ENCODE measurements at places on chromosomes 7 and 10.

- no peak for DNase-seq
Observed at GRCh38 chr7:105782391-105783042, 93.9 kb downstream of the ATXN7L1 start.

DNA sequence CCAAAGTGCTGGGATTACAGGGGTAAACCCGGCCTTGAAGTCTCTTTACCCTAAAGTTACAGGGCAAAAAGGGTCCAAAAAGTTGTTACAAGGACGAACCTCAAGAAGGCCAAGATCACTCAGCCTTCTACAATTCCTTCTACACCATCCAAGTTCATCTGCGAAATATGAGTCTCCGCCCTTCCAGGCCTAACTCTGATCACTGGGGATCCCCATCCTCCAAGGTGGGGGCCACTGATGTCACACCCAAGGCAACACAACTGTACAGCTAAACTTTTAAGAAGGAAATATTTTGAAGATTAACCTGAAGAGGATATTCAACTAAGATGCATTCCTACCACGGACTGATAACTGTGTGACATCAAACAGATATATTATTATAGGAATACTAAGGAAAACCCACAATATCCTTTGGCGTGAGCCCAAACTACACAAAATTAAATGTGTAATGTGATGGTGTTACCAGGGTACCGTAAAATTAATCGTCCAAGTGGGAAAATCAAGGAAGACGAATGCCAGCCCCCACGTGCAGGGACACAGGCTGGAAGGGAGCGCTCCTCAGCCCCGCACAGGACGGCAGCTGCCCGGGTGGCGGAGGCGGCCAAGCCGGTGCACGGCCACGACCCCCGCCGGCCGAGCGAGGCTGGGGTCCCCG, 1.0 kb downstream of the PAXIP1 start:
- DNase-seq = no peak

DNA sequence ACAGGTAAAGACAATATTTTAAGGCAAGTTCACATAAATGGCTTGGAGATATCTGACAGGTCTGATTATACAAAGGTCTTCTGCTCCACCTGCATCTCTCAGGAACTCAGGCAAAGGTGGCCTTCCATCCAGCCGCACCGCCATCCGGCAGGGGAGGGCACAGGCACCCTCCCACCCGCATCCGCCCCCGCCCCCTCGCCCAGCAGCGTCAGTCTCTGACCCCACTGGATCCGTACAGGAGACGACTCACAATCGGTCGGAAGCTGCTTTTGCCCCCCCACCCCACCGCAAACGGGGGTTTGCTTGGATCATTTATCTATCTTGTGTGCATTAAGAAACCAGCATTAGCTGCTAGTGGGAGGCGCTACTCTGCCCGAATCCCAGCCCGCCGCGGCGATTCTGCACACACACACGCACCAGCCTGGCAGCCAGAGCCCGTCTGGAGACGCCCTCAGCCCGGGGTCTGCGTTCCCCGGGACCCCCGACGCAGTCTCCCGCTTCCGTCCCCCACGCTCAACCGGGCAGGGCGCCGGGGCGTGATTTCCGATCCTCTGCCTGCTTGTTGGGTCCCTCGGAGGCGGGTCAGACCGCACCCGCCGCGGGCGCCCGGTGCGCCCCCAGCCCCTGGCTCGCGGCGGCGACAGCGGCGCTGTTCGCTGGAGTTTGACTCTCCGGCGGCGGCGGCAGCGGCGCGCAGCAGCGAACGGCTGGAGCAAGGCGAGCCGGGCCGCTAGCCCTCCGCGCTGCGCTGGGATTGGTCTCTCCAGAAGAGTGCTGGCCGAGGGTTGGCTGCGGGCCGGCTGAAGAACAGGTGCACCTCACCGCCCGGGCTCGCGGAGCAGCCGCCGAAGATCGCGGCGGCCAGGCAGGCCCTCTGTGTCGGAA, 820 bp upstream of the NRG3 start:
- DNase-seq = peak; percentile 43

- no peak for DNase-seq
Observed at GRCh38 chr7:55555160-55555559, 17.1 kb downstream of the VOPP1 start.

- DNase-seq = no peak
Observed at GRCh38 chr7:55558962-55559920, 13.1 kb downstream of the VOPP1 start.

DNA sequence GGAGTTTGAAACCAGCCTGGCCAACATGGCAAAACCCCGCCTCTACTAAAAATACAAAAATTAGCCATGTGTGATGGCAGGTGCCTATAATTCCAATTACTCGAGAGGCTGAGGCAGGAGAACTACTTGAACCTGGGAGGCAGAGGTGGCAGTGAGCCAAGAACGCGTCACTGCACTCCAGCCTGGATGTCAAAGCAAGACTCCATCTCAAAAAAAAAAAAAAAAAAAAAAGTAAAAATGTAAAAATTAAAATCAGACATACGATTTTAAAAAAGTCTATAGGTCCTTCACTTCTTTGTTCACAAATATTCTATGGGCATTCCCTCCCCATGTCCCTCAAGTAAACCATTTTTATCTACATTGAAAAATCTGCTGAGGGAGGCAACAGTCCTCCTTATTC, 34.9 kb upstream of the TLL2 start:
- no peak for DNase-seq

DNA sequence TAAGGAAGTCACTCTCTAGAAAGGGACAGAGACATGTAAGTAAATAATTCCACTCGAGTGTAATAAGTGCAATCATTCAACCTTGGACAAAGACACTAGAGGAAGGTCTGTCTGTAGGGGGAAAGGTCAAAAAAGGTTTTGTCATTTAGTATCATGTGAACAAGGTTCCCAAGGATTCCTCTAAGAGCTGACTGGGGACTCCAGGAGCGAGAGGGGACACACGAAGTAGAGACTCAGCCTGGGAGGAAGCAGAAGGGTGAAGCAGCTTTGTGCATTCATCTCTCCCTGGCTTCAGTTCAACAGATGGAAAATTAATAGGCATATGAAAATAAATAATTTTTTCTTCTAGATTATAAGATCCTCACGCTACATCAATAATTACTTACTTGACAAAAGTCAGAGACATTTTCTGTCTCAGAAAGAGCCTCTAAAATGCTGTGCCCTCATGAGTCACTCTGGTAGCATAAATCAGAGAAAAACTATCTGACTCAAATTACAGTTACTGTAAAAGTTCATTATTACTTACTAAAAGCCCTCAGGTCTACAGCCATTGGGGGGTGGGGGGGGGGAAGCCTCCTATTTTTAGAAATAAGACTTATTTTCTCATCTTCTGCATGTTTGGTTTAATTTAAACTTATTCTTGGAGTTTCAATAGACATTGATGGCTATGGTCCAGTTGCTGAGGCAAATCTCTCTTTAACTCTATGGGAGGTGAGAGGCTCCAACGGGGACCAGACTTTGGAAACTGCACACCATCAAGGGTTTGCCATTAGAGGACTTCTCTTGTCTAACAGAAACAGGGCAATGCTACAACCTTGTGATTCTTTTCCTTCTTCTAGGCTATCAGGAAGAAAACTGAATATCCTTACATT, 275.1 kb upstream of the KLF14 start:
- DNase-seq = no peak

GRCh38 chr7:81235997-81236396, 317.1 kb upstream of the SEMA3C start:
- DNase-seq = no peak

DNA sequence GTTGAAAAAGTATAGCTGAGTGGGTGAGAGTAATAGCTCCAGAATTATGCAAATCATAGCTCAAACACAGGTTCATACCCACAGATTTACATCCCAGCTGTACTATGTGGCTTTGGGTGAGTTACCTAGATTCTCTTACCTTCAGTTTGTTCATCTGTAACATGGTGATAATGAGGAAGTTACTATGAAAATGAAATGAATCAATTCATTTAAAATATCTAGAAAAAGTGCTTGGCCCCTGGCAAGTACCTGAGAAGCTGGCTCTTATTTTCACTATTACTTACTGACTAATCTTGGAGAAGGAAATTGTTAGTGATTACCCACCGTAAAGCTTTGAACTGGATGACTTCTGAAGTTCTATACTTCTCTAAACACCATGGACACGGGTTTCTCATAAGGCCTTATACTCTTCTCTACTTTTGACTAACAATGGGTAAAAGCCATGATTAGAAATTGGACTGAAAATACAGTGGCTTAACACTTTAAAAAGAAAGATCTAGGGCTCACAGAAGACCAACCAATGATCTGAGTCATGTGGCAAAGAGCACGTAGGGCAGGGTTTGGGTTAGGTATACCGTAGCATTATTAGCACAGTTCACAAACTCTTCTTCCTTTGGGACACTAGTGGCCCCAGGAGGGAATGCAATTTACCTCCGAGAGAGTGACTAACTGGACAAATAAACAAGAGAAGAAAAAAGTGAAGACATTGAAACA, 149.2 kb downstream of the PLPP4 start:
- no peak for DNase-seq

DNA sequence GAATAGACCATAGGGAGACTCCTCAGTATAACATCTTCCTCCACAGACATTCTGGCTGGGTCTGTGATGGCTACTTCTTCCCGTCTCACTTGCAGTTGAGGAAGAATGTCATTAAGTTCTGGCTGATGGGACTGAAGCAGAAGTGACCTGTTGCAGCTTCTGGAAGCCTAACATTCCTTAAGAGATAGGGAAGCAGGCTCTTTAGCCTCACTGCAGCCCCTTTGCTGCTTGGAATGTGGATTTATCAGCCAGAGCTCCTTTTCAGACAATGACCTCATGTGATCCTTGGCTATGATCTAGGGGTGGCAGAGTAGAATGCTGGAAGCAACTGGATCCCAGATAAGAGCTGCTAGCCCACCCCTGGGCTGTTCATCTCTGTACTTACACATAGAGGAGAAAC, 142.5 kb downstream of the RNF216 start:
- no peak for DNase-seq

DNA sequence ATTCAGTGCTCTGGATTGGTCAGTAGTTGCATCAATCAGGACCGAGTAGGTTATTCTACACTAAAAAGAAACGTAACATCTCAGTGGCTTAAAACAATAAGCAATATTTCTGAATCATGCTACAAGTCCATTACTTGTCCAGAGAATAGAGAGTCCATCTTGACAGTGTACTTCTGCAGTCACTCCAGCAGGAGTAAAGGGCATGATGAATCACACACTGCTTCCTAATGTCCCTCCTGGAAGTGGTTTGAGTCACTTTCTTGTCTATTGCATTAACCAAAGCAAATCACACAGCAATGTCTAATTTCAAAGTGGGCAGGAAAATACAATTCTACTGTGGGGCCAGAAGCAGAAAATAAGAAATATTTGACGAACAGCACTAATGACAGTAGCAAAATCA, 124.8 kb downstream of the TSPAN12 start:
- DNase-seq = no peak

DNA sequence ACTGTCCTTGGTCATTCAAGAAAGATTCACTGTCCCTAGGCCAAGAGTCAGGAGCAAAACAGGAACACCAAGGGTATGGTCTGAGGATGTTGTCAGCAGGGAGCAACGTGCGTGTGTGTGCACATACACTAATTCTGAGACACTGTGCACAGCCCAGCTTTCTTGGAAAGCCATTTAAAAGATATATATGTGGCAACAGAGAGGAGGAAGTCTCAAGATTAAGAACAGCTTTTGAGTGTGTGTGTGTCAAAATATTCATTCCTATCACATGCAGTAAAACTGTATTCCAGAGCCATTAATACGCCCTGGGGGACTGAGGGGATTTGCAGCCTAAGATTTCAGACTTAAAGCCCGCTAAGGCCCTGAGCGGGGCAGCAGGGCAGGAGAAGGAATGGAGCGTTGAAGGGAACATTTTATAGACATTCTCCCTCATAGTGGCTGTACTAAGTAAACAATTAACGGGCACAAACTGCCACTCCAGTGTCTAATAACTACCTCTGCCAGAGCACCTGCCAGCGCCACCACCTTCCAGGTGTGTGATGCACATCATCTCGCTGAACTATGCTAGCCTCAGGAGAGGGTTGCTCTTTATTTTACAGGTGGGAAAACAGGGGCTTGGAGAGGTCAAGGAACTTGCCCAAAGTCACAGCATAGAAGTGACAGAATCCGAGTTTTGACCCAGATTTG, 2.0 kb downstream of the NOD1 start:
- DNase-seq = peak; percentile 85

GRCh38 chr10:93198401-93199131, 124.9 kb downstream of the CYP26A1 start:
- no peak for DNase-seq

GRCh38 chr10:19168584-19168983, 120.0 kb downstream of the MALRD1 start:
- DNase-seq = no peak

- DNase-seq = no peak
Observed at GRCh38 chr7:16801111-16801542, 3.7 kb downstream of the AGR2 start.

DNA sequence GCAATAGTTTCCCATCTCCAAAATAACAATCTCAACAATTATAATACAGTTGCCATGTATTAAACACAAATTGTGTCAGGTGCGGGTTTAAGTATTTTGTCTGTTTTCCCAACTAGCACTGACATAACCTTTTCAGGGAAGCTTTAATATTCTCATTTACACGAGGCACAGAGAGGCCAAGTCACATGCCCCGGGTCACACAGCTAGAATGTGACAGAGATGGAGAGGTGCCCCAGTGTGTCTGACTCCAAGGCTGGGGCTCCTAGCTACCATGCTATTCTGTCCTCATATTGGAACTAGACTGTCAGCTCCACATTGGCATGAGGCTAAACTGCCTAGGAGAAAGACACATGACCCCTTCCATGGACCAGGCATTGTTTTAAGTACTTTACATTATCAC, 77.2 kb downstream of the COL13A1 start:
- no peak for DNase-seq

GRCh38 chr10:78207216-78207615, 173.6 kb downstream of the RPS24 start:
- no peak for DNase-seq

- DNase-seq = no peak
Observed at GRCh38 chr7:123709525-123709924, 39.3 kb downstream of the WASL start.

GRCh38 chr10:72104472-72105097, 16.2 kb upstream of the SPOCK2 start:
- DNase-seq = no peak

GRCh38 chr7:4279216-4279615, 402.9 kb upstream of the FOXK1 start:
- no peak for DNase-seq

DNA sequence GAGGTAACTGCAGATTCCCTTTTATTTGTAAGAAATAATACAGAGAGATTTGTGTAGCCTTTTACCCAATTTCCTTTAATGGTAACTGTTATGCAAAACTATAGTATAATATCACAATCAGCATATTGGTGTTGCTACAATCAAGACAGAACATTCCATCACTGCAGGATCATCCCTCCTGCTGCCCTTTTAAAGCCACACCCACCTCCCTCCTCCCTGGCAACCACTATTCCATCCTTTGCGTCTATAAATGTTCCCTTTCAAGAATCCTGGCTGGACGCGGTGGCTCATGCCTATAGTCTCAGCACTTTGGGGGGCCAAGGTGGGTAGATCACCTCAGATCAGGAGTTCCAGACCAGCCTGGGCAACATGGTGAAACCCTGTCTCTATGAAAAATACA, 13.2 kb downstream of the ACBD7 start:
- DNase-seq = no peak
